Frontal cortex (tissue), 4 donors: ENCODE measurements at places on chromosomes 7 and 10. TPM values are rescaled to one million over a fixed set of nuclear protein-coding genes. Genes with fewer than 3 reads are reported as not detected.

Gene HECW1
- total RNA-seq: 41.6 TPM

Gene PTPN20
- 18.8 TPM for total RNA-seq

Gene HOXA9
- not detected for total RNA-seq

Gene CPA5
- not detected for total RNA-seq

Gene CRYGN
- under 0.01 TPM for total RNA-seq

Gene SAMD9
- 1.6 TPM for total RNA-seq

Gene MSMB
- total RNA-seq: not detected

Gene SPDYE6
- not detected for total RNA-seq

Gene AKR1C8
- not detected for total RNA-seq

Gene INTS15
- 22.4 TPM for total RNA-seq

Gene C10orf67
- total RNA-seq: 0.41 TPM
